Esophagus muscularis mucosa (tissue), 4 donors: ENCODE measurements at places on chromosomes 3 and 15. TPM values are rescaled to one million over a fixed set of nuclear protein-coding genes. Genes with fewer than 3 reads are reported as not detected.

GRCh38 chr3:7618606-7619005 lies 757.7 kb downstream of the GRM7 start:
- no peak overlapping the region for H3K4me3 ChIP-seq
- H3K27me3 ChIP-seq: no peaks in the 10 kb centered on the region
- no peak overlapping the region for H3K27ac ChIP-seq

- H3K27ac ChIP-seq: peak overlapping the region; percentile 56
- H3K27me3 ChIP-seq: no peaks in the 10 kb centered on the region
- H3K36me3 ChIP-seq: peaks cover 28% of the 10 kb centered on the region
- no peak overlapping the region for H3K4me3 ChIP-seq
- DNase-seq: no peak
These were observed 7.9 kb downstream of the POPDC2 start for GRCh38 chr3:119652306-119653033.

DNA sequence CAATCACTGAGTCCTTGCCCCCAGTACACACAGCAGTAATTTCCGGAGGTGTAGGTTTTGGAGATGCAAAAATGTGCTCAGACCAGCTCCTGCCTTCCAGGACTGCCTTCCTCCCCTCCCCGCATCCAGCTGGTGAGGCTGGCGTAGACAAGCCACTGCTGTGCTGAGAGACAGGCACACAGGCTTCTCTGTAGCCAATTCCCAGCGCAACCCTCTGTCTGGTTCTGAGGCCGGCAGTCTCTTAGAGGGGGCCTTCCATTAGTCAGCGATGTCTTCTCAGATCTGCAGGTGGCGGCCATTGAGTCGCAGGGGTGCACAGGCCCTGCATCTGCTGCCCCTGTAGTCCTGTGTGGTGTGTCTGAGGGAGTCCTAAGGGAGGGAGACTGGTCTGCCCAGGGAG lies 114.4 kb downstream of the DNAJB8 start:
- peaks cover 22% of the 10 kb centered on the region for H3K4me1 ChIP-seq
- H3K4me3 ChIP-seq: no peak overlapping the region
- no peak for DNase-seq
- peaks cover 11% of the 10 kb centered on the region for H3K36me3 ChIP-seq

- H3K36me3 ChIP-seq: no peaks in the 10 kb centered on the region
- no peak overlapping the region for H3K4me3 ChIP-seq
- H3K27ac ChIP-seq: peak overlapping the region; percentile 90
- H3K4me1 ChIP-seq: peaks cover 43% of the 10 kb centered on the region
These were observed 20.3 kb upstream of the NRROS start for GRCh38 chr3:196619223-196619622.

DNA sequence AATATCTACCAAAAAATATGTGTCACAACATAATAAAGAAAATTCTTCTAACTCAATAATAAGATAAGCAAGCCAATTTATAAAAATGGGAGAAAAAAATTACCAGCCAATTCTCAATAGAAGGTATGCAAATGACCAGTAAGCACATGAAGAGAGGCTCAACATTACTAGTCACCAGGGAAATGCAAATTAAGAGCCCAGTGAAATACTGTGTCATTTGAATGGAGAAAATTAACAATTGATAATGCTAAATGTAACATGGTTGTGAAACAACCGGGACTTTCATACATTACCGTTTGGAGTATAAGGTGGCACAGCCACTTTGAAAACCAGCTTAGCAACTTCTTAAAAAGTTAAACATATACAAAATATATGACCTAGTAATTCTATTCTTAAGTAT lies 460.7 kb downstream of the IGSF11 start:
- H3K27me3 ChIP-seq: no peaks in the 10 kb centered on the region
- H3K36me3 ChIP-seq: no peaks in the 10 kb centered on the region
- DNase-seq: no peak
- no peak overlapping the region for H3K4me3 ChIP-seq
- peaks cover 11% of the 10 kb centered on the region for H3K4me1 ChIP-seq

DNA sequence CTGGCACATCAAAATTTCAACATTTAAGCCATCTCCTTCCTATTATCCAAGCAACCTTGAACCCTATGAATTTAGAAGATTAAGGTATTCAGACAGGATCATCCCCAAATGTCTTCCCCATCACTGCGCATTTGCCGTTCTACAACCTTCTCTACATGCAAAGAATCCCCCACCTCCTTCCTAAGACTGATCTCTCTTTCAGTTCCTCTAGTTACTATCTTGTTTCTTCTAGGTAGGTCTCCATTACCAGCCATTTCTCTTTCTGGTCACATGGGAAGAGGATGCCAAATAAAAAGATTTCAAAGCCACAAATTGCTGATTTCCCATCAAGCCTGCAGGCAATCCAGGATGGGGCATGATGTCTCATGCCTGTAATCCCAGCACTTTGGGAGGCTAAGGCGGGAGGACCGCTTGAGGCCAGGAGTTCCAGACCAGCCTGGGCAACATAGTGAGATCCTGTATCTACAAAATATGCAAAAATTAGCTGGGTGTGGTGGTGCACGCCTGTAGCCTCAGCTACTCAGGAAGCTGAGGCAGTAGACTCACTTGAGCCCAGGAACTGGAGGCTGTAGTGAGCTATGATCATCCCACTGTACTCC lies 29.7 kb upstream of the MTMR10 start:
- H3K27ac ChIP-seq: no peak overlapping the region
- no peak for DNase-seq

- no peaks in the 10 kb centered on the region for H3K36me3 ChIP-seq
- no peak for DNase-seq
- no peak overlapping the region for H3K27ac ChIP-seq
- no peaks in the 10 kb centered on the region for H3K27me3 ChIP-seq
- H3K4me1 ChIP-seq: no peaks in the 10 kb centered on the region
These were observed 348.2 kb downstream of the GRM7 start for GRCh38 chr3:7209098-7209497.

DNA sequence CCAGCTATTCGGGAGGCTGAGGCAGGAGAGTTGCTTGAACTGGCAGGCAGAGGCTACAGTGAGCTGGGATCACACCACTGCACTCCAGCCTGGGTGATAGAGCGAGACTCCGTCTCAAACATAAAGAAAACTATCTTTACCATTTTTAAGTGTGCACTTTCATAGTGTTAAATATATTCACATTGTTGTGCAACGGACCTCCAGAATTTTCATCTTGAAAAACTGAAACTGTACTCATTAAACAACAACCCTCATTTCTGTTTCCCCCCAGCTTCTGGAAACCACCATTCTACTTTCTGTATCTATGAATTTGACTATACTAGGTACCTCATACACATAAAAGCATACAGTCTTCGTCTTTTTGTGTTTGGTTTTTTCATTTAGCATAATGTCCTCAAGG lies 375.1 kb downstream of the SHQ1 start:
- no peaks in the 10 kb centered on the region for H3K36me3 ChIP-seq
- H3K4me3 ChIP-seq: no peak overlapping the region
- DNase-seq: no peak
- no peaks in the 10 kb centered on the region for H3K27me3 ChIP-seq
- no peaks in the 10 kb centered on the region for H3K4me1 ChIP-seq
- H3K27ac ChIP-seq: no peak overlapping the region

DNA sequence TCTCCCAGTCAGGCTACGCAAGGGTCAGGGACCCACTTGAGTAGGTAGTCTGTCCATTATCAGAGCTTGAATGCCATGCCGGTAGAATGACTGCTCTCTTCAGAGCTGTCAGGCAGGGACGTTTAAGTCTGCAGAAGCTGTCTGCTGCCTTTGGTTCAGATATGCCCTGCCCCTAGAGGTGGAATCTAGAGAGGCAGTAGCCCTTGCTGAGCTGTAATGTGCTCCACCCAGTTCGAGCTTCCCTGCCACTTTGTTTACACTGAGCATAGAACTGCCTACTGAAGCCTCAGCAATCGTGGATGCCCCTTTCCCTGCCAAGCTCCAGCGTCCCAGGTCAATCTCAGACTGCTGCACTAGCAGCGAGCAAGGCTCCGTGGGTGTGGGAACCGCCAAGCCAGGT lies 57.5 kb upstream of the SETMAR start:
- no peaks in the 10 kb centered on the region for H3K27me3 ChIP-seq
- DNase-seq: no peak
- H3K27ac ChIP-seq: no peak overlapping the region
- no peak overlapping the region for H3K4me3 ChIP-seq
- H3K4me1 ChIP-seq: no peaks in the 10 kb centered on the region
- H3K36me3 ChIP-seq: no peaks in the 10 kb centered on the region

- no peak for DNase-seq
- H3K4me1 ChIP-seq: no peaks in the 10 kb centered on the region
- H3K27ac ChIP-seq: no peak overlapping the region
- peaks cover 48% of the 10 kb centered on the region for H3K36me3 ChIP-seq
- H3K4me3 ChIP-seq: no peak overlapping the region
- no peaks in the 10 kb centered on the region for H3K27me3 ChIP-seq
These were observed 27.4 kb downstream of the TARS3 start for GRCh38 chr15:101696829-101697228.

- H3K4me1 ChIP-seq: peaks cover 18% of the 10 kb centered on the region
- DNase-seq: no peak
- no peaks in the 10 kb centered on the region for H3K36me3 ChIP-seq
- no peaks in the 10 kb centered on the region for H3K27me3 ChIP-seq
- H3K27ac ChIP-seq: peak overlapping the region; percentile 48
These were observed 24.4 kb downstream of the DTWD1 start for GRCh38 chr15:49645277-49645676.

GRCh38 chr3:37862219-37862902 lies 681 bp downstream of the CTDSPL start:
- peaks cover 57% of the 10 kb centered on the region for H3K4me1 ChIP-seq
- peak overlapping the region; percentile 83 for H3K4me3 ChIP-seq
- no peak for DNase-seq
- H3K27me3 ChIP-seq: no peaks in the 10 kb centered on the region

- no peak for DNase-seq
- peaks cover 74% of the 10 kb centered on the region for H3K4me1 ChIP-seq
- H3K4me3 ChIP-seq: no peak overlapping the region
These were observed 383.1 kb upstream of the TPRG1 start for GRCh38 chr3:188788621-188789081.

- H3K4me3 ChIP-seq: no peak overlapping the region
- no peaks in the 10 kb centered on the region for H3K36me3 ChIP-seq
- DNase-seq: no peak
- no peaks in the 10 kb centered on the region for H3K4me1 ChIP-seq
- H3K27me3 ChIP-seq: peaks cover 31% of the 10 kb centered on the region
- no peak overlapping the region for H3K27ac ChIP-seq
These were observed 23.4 kb downstream of the PLA2G4D start for GRCh38 chr15:42070976-42071350.

DNA sequence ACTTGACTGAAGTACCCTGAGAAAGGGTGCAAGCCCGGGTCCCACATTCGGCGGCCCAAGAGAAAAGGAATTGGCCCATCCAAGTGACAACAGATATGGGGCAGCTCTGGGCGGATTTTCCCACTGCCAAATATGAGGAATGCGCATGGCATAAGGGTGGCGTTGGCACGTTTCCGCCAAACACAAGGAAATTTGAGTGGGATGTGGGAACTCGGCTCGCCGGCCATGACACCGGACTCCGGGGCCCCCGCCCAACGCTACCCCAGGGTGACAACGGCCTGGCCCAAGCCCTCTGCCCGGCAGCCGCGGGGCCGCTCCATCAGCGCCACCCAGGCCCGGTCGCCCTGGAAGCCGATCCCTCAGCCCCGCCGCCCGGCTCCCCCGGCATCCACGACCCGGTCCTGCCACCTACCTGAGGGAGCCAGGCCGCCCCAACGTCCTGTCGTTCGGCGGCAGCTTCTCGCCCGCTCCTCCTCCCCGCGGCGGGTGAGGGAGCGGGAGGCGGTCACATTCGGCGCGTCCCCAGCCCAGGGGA lies 449 bp downstream of the RAF1 start:
- H3K4me3 ChIP-seq: peak overlapping the region; percentile 100
- peaks cover 51% of the 10 kb centered on the region for H3K4me1 ChIP-seq
- DNase-seq: no peak
- H3K27ac ChIP-seq: peak overlapping the region; percentile 99
- no peaks in the 10 kb centered on the region for H3K36me3 ChIP-seq
- H3K27me3 ChIP-seq: no peaks in the 10 kb centered on the region

CMTM8 gene
- total RNA-seq: 1.7 TPM

- H3K4me3 ChIP-seq: no peak overlapping the region
- DNase-seq: no peak
- H3K27ac ChIP-seq: no peak overlapping the region
- no peaks in the 10 kb centered on the region for H3K4me1 ChIP-seq
These were observed 14.7 kb downstream of the SHOX2 start for GRCh38 chr3:158091531-158091930.
